Fibroblast of villous mesenchyme (primary cell): ENCODE measurements at places on chromosomes 4 and X.

DNA sequence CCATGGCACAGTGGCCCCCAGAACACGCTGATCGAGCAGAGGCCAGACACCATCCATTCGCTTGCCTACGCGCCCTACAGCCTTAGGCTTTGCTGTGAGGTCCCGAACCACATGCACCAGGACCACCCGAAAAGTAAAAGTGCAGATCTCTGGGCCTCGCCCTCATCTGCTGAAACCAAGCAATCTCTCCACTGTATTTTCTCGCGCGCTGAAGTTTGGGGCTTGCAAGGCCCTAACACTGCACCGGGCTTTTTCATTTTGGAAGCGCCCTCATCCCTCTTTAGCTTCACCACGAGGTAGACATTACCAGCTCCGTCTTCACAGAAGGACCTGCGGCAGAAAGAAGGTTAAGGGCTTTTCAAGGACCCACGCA, 21.2 kb downstream of the NKX3-2 start:
- no peak for DNase-seq

DNA sequence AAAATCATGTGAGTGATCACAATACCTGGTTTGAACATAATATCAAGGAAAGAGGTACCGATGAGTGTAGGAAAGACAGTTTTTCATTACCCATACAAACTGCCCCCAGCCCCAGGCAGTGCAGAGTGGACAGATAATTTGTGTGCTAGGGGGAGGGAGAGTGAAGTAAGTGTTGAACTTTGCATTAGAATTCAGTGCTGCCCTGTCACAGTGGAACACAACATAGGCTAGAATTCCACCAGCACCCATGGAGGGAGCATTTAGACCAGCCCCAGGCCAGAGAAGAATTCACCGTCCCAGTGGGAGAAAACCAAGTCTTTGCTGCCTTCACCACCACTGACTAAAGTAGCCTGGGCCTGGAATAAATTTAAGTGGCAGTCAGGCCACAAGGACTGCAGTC, 107.3 kb downstream of the SCLT1 start:
- DNase-seq, result no peak

DNA sequence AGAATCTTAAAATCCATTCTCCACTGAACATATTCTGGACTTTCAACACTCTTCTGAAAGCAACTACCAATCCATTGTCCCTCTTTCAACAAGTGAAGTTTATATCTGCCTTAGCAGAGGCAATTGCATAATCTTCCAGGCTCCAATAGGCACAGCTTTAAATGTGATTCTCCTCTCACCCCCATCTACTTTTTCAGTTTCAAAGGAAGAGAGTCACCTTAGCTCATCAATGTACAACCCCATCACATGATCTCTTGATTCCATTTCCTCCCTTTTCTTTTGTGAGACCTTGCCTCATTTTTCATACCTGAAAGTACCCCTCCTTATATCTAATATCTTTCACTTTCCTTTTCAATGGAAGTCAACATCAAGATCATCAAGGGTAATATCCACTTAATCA, 921.7 kb upstream of the EPHA5 start:
- no peak for DNase-seq

DNA sequence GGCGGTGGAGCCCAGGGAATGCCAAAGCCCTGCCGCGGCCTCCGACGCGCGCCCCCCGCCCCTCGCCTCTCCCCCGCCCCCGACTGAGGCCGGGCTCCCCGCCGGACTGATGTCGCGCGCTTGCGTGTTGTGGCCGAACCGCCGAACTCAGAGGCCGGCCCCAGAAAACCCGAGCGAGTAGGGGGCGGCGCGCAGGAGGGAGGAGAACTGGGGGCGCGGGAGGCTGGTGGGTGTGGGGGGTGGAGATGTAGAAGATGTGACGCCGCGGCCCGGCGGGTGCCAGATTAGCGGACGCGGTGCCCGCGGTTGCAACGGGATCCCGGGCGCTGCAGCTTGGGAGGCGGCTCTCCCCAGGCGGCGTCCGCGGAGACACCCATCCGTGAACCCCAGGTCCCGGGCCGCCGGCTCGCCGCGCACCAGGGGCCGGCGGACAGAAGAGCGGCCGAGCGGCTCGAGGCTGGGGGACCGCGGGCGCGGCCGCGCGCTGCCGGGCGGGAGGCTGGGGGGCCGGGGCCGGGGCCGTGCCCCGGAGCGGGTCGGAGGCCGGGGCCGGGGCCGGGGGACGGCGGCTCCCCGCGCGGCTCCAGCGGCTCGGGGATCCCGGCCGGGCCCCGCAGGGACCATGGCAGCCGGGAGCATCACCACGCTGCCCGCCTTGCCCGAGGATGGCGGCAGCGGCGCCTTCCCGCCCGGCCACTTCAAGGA, at the start of gene FGF2:
Gene FGF2 (plus strand): TSS at position 279 of the 705 bp plus-strand sequence. CDS start 344 bp downstream, at position 623.
- peak; percentile 69 for DNase-seq

DNA sequence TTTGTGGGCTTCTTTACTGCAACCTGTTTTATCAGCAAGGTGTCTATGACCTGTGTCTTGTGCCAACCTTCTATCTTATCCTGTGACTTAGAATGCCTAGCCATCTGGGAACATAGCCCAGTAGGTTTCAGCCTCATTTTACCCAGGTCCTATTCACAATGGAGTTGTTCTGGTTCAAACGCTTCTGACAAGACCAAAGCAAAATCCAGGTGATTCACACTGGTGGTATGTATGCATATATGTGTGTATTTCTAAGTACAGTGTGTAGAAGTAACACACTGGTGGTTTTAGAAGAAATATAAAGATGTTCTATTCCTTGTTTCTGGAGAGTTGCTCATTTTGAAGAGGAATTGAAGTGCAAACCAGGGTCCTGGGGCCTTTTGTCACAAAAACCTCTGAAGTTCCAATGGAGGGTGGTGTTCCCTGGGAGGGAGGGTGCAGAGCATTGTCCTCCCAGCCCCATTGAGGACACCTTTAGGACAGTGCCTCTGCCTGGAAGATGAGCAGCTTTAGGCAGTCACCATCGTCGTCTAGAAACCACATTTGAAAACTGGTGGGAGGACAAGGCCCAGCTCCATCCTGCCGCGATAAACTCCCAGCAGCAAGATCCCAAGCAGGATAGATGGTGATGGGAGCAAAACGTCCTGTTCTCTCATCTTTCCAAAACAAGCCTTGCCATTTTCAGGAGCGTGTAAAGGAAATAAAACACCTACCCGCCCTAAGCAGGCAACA, 191.4 kb downstream of the TSPAN5 start:
- DNase-seq, result no peak

- no peak for DNase-seq
These were observed 63.4 kb downstream of the NUDT10 start for GRCh38 chrX:51395810-51396728.

DNA sequence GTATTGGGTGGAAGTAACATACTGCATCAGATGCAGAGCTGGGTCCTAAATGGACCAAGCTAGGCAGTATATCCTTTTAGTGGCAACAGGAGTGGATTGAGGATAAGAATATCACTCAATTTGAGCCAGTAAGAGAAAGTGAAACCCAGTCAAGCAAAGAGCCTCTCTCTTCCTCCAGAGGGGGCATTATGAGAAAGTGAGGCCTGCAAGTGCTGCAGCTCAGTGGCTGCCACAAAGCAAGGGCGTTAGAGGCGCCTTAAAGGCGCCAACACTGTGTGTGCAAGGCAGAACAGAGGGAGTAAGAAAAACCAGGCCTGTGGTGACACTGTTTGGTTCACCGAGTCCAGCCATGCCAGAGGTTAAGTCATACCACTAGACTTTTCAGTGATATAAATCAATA, 17.5 kb downstream of the STX18 start:
- DNase-seq, result no peak

GRCh38 chr4:80017125-80017854, 55.7 kb downstream of the ANTXR2 start:
- DNase-seq, result peak; percentile 84
